ENCODE measurements at places on chromosomes 11 and 22.
A peak's percentile ranks its signal among the peaks of the same experiment; 100 is the strongest.

- DNase-seq, result no peak
Observed at GRCh38 chr11:124670732-124671131, 2.8 kb downstream of the SIAE start.

DNA sequence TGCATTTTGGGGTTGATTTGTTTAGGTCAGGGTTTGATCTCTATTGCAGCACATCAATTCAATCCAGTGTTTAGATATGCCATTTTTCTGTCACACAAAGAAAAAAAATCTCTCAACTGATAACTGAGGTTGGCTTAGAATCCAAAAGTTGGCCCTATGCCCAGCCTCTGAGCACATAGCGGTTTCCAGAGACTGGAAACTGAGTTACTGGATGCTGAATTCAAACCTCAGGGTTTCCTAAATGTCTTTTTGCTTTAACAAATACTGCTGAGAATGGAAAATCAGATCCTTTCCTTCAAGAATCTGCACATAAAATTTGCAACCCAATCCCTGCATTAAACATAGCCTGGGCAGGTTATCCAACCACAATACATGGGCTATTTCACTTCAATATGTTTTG, 4.0 kb downstream of the P4HA3 start:
- no peak for DNase-seq

DNA sequence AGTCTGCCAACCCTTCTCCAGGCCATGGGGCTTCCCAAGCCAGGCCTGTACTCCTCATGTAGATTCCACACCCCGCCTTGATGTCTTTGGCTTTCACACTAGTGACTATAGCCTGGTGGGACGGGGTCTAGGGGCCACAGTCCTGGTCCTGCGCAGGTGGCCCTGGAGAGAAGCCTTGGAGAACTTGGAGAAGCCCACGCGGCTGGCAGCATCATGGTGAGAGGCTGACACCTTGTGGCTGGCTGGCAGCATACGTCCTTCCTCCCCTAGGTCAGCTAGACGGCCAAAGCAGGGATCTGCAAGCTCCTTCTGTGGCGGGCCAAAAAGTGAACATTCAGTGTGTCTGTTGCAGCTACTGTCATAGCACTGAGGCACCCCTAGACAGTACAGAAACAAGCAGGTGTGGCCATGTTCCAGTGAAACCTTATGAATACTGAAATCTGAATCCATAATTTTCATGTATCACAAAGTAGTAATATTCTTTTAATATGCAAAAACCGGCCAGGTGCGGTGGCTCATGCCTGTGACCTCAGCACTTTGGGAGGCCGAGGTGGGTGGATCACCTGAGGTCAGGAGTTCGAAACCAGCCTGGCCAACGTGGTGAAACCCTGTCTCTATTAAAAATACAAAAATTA, 42.0 kb downstream of the FAM83F start:
- peak; percentile 87 for DNase-seq

DNA sequence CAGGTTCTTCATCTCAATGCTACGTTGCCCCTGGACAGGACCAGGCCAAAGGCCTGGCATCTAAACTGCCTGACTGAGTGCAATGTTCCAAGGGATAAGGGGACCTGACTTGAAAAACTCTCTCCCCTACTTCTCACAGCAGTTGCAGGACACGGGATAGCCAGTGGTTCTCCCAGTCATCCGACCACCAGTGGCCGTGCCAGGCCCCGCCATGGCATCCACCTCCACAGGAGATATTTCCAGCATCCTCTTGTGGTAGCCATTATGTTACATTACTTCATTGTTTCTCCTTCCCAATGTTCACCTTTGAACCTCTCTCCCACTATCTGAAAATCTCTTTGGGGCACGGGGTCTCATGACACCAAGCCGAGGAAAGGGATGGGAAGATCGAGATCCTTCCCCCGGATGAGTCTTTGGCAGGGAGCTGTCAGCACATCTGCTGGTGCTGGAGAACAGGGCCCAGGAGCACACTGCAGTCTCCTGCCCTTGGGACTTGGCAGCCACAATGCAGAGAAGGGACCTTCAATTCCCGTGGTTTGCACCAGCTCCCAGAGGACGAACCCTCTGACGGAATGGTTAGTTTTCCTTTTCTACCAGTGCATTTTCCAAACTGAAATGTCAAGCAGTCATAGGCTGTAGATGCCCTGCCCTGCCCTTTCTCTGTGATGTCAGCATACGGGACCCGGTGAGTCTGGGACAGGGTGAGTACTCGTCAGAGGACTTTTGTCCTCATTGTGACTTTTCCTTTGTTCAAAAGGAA, 121.2 kb downstream of the ETS1 start:
- no peak for DNase-seq

- no peak for DNase-seq
Observed at GRCh38 chr11:111596319-111596718, 5.9 kb upstream of the SIK2 start.

All from kidney (tissue), 22 donors.